NCI-H526 (cell line): ENCODE measurements at places on chromosomes 2 and 18.
A peak's percentile ranks its signal among the peaks of the same experiment; 100 is the strongest.

- DNase-seq, result no peak
Observed at GRCh38 chr2:161436411-161436810, 20.3 kb downstream of the TBR1 start.

DNA sequence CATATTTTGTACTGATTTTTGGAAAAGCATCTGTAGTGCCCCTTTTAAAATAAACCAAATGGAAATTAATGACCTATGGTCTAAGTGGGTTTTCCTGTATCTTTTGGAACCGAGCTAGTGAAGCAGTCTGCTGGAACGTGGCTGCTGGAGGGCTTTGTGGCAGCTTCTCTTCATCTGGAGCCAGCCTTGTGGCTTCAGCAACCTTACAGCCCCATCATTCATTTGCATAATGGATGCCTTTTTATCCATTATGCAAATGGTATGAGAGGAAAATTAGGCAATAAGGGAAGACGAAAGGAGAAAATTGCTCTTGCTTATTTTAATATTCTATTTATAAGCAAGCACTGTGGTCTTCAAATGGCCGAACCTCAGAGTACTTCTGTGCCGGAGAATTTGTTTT is 421.0 kb downstream of the PARD3B start:
- DNase-seq, result peak; percentile 87

GRCh38 chr2:99960291-99960690 is 182.1 kb downstream of the AFF3 start:
- no peak for DNase-seq

- DNase-seq, result no peak
Observed at GRCh38 chr2:154455866-154456265, 242.6 kb upstream of the KCNJ3 start.

DNA sequence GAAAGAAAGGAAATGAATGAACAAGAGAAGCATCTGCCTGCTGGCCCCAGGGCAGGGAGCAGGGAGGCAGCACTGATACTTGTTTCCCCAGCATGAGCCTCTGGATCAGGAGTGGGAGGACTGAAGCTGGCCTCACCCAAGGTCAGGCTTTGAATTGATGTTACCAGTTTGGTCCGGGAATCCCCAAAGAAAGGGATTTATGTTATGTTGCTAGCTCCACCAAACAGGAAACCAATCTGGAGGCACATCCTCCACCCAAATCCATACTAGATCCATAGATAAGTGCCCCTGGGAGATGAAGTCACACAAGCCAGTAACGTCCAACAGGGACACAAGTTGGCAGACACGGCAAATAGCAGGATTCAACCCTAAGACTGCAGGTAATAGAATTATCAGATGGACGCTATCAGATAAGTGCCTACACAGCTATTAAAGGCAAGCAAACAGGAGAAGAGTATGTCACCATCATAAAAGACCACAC is 85.9 kb downstream of the MTCL1 start:
- no peak for DNase-seq

DNA sequence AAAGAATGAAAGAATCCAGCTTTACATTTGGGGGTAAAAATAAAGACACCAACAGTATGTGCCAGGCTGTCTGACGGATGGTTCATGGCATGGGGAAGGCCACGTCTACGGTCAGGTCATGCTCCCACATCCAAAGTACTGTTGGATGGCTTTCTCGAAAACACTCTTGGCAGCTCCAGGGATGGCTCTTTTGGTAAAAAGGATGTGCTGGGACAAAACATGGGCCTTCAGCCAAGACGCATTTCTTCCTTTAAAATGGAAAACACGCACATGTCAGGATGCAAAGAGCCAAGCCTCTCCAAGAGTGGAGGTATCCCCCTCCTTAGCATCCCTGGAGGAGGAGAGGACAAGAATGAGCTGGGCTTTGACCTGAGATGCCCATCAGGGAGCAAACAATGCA is 376.5 kb upstream of the KLHL29 start:
- DNase-seq, result no peak

DNA sequence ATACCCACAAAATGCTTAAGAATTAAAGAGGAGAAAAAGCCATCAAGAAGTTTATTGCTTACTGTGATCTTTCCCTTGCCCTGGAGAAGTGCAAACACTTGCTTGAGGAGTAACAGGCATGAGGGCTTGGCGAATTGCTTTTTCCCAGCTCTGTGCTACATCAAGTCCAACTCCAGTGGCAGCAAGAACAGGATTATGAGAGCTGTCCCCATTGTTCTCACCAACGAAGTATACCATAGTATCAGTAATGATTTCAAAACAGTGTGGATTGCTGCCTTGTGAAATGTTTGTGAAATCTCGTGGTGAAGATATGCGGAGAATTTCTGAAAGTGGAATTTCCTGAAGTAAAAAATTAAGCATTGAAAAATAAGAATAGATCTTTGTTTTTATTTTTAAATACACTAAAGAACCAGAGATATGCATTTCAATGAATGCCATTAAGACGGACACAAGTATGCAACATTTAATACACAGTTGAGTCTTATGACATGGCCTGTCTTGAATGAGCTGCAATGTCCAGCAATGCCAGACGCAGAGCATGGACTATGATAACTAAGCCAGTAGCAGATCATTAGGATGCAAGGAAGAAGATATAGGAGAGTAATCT is 43.0 kb downstream of the NDUFAF7 start:
- DNase-seq, result no peak

GRCh38 chr2:121248766-121249343 is 36.1 kb downstream of the TFCP2L1 start:
- DNase-seq, result no peak

DNA sequence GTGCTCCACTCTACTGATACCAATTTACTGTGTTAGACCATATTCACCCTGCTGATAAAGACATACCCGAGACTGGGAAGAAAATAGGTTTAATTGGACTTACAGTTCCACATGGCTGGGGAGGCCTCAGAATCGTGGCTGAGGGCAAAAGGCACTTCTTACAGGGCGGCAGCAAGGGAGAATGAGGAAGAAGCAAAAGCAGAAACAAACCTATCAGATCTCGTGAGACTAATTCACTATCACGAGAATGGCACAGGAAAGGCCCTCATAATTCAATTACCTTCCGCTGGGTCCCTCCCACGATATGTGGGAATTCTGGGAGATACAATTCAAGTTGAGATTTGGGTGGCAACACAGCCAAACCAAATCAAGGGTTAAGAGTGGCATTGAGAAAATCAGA is 65.2 kb downstream of the LDLRAD4 start:
- DNase-seq, result no peak

GRCh38 chr2:39991298-39991697 is 212.2 kb upstream of the THUMPD2 start:
- DNase-seq, result no peak

DNA sequence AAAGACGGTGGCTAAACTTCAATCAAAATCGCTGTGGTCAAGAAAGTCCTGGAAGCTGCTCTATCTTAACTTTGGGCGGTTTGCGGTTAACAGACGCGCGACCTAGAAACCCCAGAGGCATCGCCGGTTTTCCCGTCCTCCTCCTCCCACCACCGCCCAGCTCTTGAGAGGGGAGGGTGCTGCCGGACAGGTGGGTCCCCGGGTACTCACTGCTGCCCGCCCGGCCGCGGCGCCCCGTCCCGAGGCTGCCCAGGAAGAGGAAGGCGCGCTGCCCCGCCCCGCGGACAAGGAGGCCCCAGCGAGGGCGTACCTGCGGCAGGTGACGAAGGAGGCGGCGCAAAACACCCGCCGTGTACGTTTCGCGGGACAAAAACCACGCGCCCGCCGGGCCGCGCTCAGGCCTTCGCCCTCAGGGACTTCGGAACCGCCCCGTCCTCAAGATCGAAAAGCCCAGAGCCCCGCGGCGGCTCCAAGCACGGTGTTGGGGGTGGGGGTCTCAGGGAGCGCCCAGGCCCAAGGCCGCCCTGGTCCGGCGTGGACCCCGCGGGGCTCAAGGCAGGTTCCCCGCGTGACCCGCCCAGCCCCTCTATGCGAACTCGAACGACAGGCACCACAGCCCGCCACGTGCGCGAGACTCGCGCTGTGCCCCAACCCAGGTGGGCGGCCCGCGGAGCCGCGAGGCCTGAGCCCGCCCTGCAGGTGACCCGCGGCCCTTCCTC is at the start of gene SH3YL1:
Gene SH3YL1, minus strand, starts transcription at position 259 of the 719 bp plus-strand sequence. Its CDS starts 48 bp downstream, at position 211.
- DNase-seq, result peak; percentile 72

DNA sequence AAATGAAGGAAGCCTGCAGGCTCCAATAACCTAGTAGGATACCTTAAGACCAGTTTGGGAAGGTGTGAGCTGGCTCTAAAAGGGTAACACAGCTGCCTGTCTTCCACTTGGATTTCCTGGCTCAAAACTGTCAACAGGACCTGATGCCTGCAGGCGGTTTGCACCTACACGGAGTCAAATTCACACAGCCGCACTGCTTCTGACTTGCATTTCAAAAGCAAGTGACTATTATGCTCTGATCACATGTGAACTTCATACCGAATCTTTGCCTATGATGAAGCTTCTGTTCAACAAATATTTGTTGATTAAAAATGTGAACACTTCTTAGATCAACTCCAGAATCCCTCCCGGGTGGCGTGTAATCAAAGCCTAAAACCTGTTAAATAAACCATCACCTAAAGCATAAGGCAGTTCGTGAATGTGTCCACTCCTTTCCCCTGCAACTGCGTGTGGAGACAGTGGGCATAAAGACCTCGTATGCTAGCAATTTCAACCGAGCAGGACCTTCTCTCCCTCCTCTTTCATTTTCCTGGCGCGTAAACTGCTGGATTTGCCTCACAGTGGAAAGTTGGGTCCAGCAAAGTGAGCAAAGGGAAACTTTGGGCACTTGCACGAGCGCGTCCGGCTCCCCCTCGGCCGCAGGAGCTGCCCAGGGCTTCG is 784 bp downstream of the CRACDL start:
- DNase-seq, result peak; percentile 11

DNA sequence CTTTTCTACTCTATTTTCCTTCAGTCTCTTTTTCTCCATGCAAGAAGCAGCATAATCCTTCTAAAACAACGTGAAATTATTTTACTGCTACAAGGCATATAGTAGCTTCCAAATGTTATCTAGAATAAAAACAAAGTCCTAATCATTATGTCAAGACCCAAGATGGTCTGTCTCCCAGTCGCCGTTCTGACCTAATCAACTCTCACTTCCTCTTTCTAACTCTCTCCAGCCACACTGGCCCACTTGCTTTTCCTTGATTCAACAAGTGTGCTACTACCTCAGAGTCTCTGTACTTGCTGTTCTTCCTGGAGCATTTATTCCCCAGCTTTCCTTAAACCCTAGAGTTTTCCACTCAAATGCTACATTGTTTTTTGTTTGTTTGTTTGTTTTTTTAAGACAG is 1491.2 kb downstream of the LRP1B start:
- DNase-seq, result no peak

DNA sequence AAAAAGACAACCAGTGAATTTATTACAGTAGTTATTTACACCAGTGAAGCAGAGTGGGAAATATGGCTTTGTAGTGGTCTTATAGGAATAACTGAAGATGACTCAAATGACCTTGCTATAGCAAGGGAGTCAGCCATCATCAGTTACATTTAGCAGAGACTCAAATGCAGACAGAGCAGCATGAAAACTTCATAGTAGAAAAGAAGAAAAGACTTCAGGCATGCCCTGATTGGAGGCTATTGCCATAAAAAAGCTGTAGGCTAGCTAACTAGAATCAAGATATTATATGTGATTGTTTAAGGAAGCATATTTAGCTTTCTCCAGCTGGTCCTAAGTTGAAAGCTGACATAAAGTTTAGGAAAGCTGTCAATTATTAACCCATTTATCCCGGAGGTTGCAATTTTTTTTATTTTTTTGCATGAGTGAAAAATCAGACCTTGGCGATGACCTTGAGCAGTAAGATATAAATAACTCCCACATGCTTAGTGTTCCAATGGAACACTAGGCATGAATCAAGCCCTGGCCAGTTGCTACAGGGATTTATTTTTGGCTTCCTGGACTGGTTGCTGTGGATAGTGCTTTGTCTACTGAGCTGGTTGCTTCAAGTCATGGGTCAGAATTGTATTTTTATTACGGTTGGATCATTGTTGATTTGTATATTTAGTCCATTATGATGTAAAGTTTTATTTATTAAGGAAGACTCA is 675.6 kb upstream of the VRK2 start:
- DNase-seq, result no peak

- DNase-seq, result no peak
Observed at GRCh38 chr2:55760125-55760524, 66.5 kb upstream of the PNPT1 start.

GRCh38 chr18:13377496-13377895 is 158.9 kb downstream of the LDLRAD4 start:
- no peak for DNase-seq

GRCh38 chr2:143574069-143574468 is 444.9 kb downstream of the ARHGAP15 start:
- peak; percentile 10 for DNase-seq

- DNase-seq, result no peak
Observed at GRCh38 chr2:100265226-100265625, 57.1 kb downstream of the LONRF2 start.

- DNase-seq, result peak; percentile 25
Observed at GRCh38 chr18:58140387-58141325, 96.6 kb downstream of the NEDD4L start.

GRCh38 chr2:12584338-12584737 is 132.4 kb upstream of the TRIB2 start:
- no peak for DNase-seq

GRCh38 chr2:166464187-166464586 is 29.9 kb downstream of the SCN7A start:
- DNase-seq, result no peak

DNA sequence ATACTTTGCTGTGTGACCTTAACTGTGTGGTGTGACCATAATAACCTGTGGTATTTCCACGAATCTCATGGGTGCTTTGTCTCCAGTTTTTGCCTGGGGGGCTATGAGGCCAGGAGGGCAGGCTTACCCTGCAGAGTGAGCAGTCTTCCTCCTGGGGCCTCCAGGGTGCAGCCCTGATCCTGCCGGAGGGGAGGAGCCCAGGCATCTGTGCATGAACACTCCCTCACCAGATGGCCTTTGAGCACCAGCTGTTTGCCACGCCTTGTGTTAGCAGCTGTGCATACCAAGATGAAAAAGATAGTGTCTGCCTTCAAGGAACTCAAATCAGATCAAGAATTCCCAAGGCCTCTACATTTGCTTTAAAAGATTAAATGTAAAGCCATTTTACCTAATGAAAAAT is 75.0 kb upstream of the RBM44 start:
- peak; percentile 40 for DNase-seq

- no peak for DNase-seq
Observed at GRCh38 chr2:40751981-40752380, 300.1 kb upstream of the SLC8A1 start.

- DNase-seq, result no peak
Observed at GRCh38 chr18:58213440-58213839, 169.4 kb downstream of the NEDD4L start.

DNA sequence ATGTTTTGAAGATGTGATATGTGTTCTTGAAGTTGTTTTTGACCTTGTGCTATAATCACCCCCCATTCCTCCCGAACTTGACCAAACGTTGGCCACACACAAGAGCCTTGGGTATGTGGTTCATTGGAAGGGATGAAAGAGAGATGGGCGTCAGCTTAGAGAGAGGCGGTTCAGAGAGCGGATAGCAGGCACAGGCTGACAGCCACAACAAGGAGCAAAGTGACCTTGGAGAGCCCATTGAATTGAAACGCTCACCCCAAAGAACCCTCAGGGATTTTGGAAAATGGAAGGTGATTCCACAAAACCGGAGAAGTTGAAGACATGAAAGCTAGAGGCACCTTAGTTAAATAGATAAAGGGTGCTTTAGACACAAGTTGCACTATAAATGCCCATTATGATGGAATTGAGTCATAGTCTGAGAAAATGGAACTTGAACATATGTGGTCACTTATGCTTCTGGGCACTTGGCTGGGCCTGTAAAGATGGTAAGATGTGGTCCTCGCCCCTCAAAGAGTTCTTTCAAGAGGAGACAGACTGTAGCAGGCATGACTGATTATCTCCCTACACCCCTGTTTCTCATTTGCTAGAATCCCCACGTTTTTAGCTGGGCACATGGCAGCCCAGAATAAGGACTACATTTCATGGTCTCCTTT is 188.5 kb upstream of the HAAO start:
- no peak for DNase-seq
